Prostate gland (tissue), 2 donors: ENCODE measurements at places on chromosomes 6 and 20. TPM values are rescaled to one million over a fixed set of nuclear protein-coding genes. Genes with fewer than 3 reads are reported as not detected.

DNA sequence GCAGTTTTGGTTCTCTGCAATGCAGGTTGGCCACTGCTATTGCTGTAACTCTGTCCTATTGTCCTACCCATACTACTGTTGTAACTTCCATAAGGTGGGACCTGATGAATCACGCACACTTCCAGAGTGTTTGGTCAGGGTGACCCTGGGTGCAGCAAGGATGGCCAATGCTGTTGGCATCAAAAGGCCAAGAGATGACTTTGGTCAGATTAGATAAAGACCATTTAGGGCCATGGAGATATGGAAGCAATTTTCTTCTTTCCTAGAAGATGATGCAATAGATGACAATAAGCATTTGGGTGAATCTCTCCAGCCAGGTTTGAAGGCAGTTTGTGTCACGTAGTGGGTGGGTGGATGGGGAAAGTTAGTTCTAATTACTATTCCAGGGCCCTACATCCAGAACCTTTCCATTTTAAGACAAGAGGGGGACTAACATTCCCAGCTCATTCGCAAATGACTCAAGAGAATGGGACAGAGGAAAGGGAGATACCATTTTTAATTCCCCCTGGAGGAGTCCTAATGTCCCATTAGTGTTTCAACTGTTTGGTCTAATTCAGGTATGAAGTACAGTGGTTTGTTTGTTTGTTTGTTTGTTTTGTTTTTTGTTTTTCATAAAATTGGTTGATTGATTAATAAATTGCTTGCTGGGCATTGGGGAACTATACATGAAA, 35.6 kb downstream of the KLHL31 start:
- no peak for DNase-seq

DNA sequence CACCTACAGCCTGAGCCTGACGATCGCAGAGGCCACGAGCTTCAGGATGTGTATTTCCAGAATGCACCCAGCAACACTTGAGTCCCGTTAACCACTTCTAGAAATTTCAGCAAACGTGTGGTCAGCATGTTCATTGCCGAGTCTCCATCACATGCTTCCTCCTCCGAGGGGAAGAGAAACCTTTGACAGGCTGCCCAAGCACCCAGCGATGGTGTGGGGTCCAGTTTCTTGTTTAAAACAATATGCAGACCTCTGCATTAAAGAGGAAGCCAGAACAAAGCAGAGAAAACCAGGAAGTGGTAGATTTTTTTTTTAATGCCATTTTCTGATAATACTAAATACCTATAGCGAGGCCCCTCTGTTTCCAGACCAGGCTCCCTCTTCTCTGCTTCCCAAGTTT, 71.9 kb downstream of the GNAS-AS1 start:
- no peak for DNase-seq

DNA sequence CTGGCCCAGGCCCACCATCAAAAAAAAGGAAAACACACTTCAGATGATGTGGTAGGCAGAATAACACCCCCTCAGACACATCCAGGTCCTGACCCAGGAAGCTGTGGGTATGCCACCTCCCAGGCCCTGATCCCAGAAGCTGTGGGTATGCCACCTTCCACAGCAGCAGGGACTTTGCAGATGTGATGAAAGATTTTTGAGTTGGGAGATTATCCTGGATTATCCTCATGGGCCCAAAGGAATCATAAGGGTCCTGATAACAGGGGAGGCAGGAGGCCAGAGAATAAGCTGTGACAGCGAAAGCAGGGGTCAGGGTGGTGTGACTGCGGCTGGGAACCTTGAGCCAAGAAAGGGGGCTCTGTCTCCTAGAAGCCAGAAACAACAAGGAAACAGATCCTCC, 55.0 kb downstream of the BMP7 start:
- no peak for DNase-seq

- no peak for DNase-seq
Observed at GRCh38 chr6:26420688-26421171, 18.7 kb downstream of the BTN3A1 start.

GRCh38 chr6:143399775-143400174, 50.7 kb downstream of the ADAT2 start:
- DNase-seq = no peak

DNA sequence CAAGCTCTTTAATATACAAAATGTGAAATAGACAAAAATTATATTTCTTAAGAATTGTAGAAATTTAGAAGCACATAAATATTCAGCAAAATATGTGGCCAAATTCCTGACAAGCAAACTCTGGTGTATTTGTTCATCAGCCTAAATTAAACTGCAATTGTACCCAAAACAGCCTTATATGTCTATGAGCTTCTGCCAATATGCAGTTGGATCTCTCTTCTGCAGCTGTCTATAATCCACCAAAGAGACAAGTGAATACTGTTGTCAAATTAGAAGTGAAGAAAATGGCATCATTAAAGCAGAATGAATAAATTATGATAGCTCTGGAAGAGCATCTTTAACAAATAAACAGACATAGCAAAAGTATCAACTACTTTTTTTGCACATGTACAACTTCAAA, 755.7 kb downstream of the GRIK2 start:
- DNase-seq = no peak

- DNase-seq = no peak
Observed at GRCh38 chr6:138004430-138005287, 102.6 kb downstream of the PERP start.

GRCh38 chr6:144559865-144560593, 274.9 kb downstream of the UTRN start:
- peak; percentile 6 for DNase-seq

- no peak for DNase-seq
Observed at GRCh38 chr6:70124443-70124842, 178.4 kb downstream of the COL9A1 start.

- DNase-seq = no peak
Observed at GRCh38 chr20:23232219-23232581, 118.4 kb upstream of the NXT1 start.

DNA sequence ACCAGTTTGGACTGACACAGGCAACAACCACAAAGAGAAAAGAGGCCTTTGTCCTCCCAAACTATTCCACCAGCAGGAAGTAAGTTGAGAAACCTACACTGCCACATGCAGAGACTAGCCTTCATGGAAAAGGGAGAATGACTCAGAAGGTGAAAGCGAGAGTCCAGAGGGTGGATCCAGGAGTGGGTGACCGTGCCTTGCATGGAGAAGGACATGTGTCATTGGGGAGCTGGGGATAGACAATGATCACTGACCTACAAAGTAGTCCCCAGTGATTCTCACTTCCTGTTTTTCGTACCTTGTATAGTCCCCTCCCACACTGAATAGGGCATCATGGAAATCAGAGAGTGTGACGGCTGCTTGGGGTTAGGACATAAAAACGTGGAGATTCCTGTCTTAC, 91.9 kb downstream of the MYLK4 start:
- no peak for DNase-seq

- no peak for DNase-seq
Observed at GRCh38 chr6:45574885-45575284, 197.2 kb upstream of the SUPT3H start.

DNA sequence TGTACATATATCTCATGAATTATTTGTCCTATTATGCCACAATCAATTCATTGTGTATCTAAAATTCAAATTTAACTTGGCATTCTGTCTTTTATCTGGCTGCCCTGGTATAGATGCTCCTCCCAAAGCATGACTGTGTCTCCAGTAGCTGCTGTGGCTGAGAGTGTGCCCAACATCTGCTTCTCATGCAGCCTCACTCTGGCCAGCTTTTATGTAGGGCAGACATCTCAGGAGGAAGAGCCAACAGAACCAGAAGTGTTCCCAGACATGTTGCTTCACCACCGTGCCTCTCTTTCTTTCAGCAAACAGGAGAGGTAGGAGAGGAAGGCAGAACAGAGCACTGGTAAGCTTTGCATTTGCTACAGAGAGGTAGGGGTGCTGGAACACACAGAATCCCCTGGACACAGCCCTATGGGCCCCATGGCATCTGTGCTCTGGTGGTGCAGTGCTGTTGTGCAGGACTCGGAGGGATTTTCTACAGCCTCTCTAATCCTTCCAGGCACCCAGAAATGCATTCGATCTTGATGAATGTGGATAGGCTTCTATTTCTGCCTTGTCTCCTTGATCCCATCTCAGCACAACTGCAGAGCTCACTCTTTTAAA, 637.1 kb downstream of the UTRN start:
- no peak for DNase-seq

DNA sequence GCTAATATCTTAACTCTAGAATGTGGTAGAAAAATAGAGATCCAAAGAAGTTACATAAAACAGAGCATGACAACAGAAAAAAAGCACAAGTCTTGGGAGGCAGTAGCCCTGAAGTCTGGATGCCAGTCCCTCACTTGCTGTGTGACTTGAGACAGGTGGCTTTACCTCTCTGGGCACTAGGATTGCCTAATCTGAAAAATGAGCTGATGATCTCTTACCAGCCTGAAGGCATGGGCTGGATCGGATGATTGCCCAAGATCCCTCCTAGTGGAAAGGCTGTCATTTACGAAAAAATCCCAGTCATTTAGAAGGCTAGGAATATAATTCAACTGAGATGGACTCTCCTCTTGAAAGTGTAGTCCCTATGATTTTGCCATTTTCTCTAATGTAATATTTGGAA, 10.9 kb upstream of the GCM1 start:
- DNase-seq = no peak

Gene LRFN2
- total RNA-seq = 0.62 TPM

Gene PPP1R3G
- total RNA-seq = 1.7 TPM

Gene OPN5
- total RNA-seq = 0.85 TPM

Gene LHFPL5
- total RNA-seq = not detected

Gene BTNL2
- total RNA-seq = not detected
